Right renal cortex interstitium (tissue), 3 donors: ENCODE measurements at places on chromosomes 4 and X. TPM values are rescaled to one million over a fixed set of nuclear protein-coding genes. Genes with fewer than 3 reads are reported as not detected.

The SPANXA1 gene
- polyA plus RNA-seq, result not detected

DNA sequence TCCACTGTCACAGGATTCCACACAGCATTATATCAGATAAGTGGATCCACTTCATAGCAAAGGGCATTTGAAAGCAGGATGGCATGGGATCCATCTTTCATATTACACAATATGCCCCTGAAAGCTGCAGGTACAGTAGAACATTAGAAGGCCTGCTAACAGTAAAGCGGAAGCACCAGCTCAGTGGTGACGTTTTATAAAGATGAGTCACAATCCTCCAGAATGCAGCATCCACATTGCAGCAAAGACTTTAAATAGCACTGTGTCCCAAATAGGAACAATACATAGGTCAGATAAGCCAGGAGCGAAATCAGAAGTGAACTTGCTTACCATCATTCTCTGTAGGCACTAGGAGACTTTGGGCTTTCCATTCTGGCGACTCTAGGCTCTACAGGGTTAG is 609.5 kb upstream of the FAT1 start:
- no peak for DNase-seq

The DOK7 gene
- polyA plus RNA-seq, result 1.6 TPM

DNA sequence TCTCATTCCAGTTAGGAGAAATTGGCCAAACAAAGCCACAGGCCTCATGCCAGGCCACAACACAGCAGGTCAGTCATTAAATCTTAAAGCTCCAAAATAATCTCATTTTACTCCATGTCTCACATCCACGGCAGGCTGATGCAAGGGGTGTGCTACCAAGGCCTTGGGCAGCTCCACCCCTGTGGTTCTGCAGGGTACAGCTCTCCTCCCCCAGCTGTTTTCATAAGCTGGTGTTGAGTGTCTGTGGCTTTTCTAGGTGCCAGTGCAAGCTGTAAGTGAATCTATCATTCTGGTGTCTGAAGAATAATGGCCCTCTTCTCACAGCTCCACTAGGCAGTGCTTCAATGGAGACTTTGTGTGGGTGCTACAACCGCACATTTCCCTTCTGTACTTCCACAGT is 949.2 kb downstream of the TECRL start:
- no peak for DNase-seq

The ASB12 gene
- polyA plus RNA-seq, result 0.61 TPM

GRCh38 chr4:81214144-81214880 is 710 bp downstream of the PRKG2 start:
- no peak for DNase-seq

DNA sequence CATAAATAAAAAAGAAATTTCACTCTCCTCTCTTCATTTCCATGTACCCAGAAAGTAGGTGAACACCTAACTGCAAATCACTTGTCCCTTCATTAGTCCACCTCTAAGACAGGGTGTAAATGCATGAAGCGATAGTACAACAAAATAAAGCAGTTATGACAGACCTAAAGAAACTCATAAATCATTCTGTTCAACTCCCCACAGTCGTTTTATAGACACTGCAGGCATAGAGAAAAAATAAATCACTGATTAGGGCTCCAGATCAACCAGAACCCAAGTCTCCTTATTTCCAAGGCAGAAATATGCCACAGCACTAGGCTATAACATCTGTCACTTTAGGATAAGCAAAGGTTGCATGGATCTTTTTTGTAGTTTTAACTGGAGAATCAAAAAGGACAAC is 3.0 kb downstream of the RASGEF1B start:
- DNase-seq, result no peak

DNA sequence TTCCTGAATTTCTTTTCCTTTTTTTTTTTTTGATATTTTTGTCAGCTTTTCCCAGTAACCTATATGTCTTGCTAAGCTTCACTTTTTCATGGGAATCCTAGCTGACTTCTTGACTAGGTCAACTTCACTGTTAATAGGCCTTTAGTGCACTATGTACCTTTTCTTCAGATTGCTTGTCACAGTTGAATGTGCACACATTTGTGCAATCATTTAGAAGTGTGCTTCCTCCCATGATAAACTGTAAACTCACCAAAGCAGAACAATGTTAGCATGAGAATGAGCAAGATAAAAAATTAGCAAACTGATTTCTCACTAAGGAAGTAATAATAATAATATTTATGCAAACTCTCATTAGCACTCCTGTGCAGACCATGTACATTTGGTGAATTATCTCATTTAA is 173.2 kb downstream of the PABPC4L start:
- no peak for DNase-seq

GRCh38 chrX:47166126-47166525 is 21.1 kb downstream of the RBM10 start:
- DNase-seq, result no peak

DNA sequence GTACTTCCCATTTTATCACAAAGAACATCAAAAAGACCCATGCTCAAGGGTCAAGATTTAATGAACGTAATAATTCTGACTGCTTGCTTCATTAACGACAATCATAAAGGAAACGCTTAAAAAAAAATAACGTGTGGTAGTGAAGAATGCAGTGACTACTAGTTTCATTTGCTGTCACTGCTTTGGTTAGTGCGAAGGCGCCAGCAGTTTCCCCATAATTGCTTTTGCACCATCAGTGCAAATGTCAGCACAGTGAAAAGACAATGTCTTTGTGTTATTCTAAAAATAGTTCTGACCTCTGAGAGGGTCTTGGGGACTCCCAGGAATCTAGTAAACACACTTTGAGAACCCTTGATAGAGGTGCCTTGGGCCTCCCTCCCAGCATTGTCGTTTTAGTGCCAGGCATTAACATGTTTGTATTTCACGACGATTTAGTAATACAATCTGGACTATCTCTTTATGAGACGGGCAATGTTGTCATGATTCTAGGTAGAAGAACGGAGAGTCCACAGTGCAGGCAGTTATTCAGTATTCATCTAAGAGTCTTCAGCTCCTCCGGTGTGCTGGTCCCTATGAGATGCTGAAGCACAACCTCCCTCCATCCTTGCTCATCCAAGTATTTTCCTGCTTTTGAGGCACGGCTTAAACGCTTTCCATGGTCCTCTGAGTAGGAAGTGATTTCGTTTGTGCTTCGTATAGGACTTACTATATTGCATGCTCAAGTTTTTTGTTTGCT is 71.0 kb downstream of the AFF1 start:
- DNase-seq, result no peak

GRCh38 chr4:168924667-168925066 is 85.4 kb downstream of the CBR4 start:
- no peak for DNase-seq

The SEC31A gene
- 233 TPM for polyA plus RNA-seq

DNA sequence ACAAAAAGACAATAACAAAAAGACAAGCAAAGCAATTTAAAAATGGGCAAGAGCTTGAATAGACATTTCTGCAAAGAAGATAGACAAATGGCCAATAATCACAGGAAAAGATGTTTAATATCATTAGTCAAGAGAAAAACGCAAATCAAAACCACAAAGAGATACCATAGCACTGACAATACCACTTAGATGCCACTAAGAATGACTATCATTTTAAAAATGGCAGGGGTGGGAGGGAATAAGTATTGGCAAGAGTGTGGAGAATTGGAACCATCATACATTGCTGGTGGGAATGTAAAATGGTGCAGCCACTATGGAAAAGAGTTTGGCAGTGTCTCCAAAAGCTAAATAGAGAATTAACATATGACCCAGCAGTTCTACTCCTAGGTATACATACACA is 15.1 kb upstream of the EXOC1 start:
- DNase-seq, result no peak

The F8A2 gene
- not detected for polyA plus RNA-seq

GRCh38 chr4:56786955-56787354 is 34.5 kb downstream of the SPINK2 start:
- DNase-seq, result peak; percentile 30

DNA sequence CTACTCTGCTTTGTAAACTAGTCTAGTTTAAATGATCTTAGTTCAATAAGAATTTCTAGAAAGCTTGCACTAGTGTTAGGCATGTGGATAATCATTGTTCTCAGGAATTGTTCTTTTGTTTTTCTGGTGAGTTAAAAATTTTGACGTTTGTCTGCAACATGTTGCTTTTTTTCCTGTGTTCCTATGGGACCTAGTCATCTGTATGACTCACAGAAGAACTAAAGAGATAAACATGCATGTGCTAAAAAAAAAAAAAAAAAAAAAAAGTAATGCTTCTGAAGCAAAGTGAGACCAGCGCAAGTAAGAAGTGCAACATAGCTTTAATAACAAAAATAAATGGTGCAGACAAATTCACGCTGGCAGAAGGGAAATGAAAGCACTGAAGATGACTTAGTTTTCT is 471.2 kb downstream of the IQCM start:
- no peak for DNase-seq

The ADH7 gene
- not detected for polyA plus RNA-seq

- no peak for DNase-seq
Observed at GRCh38 chr4:42515156-42515884, 118.0 kb downstream of the SHISA3 start.

The KIAA1210 gene
- polyA plus RNA-seq, result 1.6 TPM

GRCh38 chr4:138639018-138639741 is 376.4 kb upstream of the NOCT start:
- DNase-seq, result no peak

DNA sequence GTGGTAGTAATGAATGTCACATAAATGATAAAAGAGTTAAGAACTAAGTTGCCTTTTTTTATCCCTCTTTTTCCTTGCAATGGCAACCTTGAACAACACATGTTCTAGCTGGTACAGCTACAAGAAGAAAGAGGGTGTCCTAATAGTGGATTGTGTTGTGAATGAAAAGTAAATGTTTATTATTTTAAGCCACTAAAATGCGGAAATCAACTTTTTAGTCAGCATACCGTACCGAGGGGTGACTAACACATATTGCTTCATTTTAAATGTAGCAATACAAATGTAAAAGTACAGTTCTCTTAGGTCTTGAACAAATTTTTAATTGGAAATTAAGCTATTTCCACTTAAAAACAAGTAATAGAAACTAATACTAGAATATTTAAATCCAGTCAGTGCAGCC is 17.7 kb upstream of the AP1AR start:
- DNase-seq, result no peak

The ANOS1 gene
- polyA plus RNA-seq, result 8.0 TPM

The RAB33A gene
- 0.54 TPM for polyA plus RNA-seq

DNA sequence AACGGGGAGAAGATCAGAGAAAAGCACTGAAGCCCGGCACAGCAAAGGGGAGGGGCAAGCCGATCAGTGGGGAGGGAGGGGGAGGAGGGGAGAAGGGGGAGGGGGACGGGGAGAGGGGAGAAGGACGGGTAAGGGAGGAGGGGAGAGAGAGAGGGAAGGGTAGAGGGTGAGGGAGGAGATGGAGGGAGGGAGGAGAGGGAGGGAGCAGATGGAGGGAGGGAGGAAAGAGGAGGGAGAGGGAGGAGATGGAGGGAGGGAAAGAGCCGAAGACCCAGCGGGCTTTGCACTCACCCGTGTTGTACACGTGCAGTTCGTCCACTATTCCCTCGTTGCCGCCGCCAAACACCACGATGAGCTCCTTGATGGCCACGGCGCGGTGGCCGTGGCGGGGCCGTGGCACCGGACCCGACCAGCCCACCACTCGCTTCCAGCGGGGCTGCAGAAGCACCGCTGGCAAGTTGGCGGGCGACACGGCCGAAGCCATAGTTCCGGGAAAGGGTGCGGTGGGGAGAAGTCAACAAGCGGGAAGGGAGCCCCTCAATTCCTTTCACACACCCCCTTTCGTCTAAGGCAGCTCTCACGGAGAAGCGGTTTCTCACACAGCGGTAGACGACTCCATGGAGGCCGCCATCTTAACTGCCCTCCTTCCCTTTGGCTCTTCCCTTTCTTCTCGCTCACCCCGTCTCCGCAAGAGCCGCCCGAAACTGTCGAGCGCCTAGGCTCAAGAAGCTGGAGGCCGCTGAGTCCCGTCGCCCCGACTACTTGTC is 1.1 kb downstream of the HCFC1 start:
- DNase-seq, result no peak

- DNase-seq, result no peak
Observed at GRCh38 chrX:68978655-68979054, 149.8 kb downstream of the EFNB1 start.

The DMP1 gene
- polyA plus RNA-seq, result not detected

- no peak for DNase-seq
Observed at GRCh38 chr4:168833881-168834280, 176.2 kb downstream of the CBR4 start.

DNA sequence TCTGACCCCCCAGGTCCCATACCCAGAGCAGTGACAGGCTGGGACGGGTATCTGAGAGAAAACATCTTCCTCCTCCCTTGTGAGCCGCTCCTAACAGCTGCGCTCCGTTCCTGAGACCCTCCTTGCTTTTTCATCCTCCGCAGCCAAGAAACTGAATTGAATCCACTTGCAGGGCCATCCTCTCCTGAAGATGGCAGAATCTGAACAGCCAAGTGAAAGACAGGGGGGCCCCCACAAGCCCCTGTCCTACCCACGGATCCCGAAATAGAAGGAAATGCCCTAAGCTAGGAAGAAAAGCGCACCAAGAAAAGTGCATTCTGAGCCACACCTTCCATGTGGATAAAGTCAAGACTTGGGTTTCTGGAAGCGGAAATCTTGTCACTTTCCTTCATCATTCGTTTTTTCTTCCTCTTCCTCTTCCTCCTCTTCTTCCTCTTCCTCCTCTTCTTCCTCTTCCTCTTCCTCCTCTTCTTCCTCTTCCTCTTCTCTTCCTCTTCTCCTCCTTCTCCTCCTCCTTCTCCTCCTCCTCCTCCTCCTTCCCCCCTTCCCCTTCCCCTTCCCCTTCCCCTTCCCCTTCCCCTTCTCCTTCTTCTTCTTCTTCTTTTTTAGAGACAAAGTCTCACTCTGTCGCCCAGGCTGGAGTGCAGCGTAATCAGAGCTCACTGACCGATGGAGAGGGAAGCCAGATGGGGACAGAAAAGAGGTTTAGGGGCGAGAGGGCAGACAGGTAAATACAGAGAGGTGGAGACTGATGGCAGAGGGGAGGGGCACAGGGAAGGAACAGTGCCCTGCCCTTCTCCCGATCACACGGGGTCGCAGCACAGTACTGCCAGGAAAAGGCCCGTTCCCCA is 86.0 kb upstream of the WWC2 start:
- no peak for DNase-seq

The NLGN3 gene
- polyA plus RNA-seq, result 3.9 TPM

GRCh38 chr4:110005461-110006056 is 92.9 kb downstream of the EGF start:
- no peak for DNase-seq
